ENCODE measurements at places on chromosomes 1 and 21.

GRCh38 chr1:202235003-202235660 is 41.5 kb downstream of the LGR6 start:
- DNase-seq, result no peak

- no peak for DNase-seq
Measured at GRCh38 chr1:50822035-50822776, 137.9 kb downstream of the FAF1 start.

DNA sequence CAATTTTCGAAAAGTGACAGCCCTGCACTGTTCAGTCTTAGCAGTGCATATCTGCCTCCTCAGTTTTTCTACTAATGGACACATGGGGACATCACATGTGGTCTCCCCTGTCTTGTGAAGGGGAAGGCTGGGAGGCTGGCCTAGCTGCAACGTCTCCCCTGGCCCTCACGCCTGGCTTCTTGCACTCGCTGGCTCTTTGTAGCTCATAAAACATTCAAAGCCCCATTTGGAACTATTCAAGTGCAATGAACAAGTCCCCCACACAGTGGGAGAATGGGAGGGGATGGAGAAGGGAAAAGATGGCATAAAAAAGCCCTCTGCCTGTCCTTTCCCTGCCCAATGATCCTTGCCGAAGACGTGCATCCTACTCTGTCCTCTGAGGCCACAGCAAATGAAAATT is 73.6 kb downstream of the PGBD5 start:
- DNase-seq, result no peak

GRCh38 chr1:12369258-12369657 is 139.4 kb downstream of the VPS13D start:
- no peak for DNase-seq

DNA sequence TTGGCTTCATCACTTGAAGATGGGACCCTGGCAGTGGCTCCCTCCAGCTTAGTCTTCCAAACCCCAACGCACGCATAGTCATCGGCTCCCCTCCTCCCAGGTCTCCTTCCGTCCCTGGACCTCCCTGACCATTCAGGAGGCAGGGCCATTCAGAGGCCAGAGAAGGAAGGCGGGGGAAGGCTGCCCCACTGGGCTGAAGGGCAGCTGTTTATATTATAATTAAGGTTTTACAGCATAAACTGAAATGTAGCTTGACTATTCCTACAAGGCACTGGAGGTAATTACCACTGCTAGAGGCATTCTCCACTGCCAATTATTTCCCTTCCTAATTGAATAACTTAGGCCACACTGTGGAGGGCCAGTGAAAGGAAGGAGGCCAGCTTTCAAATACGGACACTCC is 170.6 kb upstream of the PROX1 start:
- no peak for DNase-seq
